Activated CD4-positive, CD25-positive, alpha-beta regulatory T cell (primary cell): ENCODE measurements at places on chromosomes 16 and 17.

DNA sequence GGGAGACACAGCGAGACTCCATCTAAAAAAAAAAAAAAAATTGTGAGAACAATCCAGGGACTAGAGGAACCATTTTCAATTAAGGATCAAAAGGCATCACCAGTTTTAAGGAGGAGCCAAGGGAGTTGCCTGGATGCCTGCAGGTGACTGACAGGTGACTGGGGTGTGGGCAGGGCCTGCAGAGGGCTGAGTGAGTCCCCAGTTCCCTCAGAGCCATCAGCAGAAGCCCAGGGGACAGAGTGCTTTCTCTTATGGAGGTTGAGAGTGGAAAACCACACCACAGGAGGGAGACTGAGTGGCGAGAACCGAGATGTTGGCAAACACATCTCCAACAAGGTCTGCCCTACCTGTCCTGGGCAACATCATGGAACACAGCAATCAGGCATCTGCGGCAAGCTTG lies 27.1 kb upstream of the CREBBP start:
- no peak for DNase-seq

GRCh38 chr16:68436581-68436980 lies 11.7 kb downstream of the SMPD3 start:
- no peak for DNase-seq

DNA sequence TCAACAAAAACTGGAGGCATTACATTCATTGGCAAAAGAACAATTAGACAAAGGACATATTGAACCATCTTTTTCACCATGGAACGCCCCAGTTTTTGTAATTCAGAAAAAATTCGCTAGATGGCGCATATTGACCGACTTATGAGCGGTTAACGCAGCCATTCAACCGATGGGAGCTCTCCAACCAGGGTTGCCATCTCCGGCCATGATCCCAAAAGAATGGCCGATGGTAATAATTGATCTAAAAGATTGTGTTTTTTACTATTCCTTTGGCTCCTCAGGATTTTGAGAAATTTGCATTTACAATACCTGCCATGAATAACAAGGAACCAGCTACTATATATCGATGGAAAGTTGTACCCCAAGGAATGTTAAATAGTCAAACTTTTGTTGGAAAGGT lies 21.4 kb downstream of the ALOX15B start:
- DNase-seq = peak; percentile 16

DNA sequence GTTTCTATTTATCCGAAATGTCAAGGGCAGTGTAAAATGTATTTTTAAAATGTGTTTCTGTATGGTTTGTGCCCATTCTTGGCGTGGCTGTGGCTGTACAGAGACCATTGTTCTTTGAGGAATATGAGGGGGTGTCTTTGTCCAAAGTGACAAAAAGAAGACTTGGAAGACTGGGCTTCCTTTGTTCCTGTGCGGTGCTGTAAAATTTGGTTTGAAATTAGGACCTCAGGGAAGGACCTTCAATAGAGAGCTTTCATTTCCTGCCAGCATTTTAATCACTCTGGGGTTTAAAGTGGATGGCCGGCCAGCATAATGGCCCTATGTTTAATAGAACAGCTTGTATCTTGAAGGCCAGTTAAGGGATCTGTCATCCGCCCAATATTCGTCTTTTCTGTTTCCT lies 190.1 kb upstream of the TBX2 start:
- no peak for DNase-seq

- DNase-seq = no peak
Measured at GRCh38 chr16:24253192-24253591, 2.9 kb upstream of the CACNG3 start.

DNA sequence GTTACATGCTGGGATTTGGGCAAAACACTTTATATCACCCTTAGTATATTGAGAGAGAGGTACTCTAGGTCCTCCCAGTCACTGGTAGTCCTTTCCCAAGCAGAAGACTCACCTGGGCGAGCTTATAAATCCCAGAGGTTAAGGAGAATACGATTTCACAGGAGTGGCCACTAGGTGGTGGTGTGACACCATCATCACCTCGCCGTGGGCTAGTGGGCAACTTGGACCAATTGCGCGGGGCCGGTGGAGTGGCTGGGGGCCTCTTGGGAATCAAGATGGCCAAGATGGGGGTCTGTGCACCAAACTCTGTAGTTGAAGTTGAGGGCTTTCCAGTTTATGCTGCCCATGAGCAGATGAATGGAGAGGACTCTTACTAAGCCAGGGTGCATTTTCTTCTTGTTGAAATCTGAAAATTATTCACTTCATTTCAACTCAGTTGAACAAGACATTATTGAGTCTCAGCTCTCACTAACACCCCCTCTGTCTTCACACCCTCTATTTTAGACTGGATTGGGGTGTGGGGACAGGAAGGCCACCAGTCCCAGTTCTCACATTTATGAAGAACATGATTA lies 38.2 kb upstream of the PIRT start:
- DNase-seq = no peak

DNA sequence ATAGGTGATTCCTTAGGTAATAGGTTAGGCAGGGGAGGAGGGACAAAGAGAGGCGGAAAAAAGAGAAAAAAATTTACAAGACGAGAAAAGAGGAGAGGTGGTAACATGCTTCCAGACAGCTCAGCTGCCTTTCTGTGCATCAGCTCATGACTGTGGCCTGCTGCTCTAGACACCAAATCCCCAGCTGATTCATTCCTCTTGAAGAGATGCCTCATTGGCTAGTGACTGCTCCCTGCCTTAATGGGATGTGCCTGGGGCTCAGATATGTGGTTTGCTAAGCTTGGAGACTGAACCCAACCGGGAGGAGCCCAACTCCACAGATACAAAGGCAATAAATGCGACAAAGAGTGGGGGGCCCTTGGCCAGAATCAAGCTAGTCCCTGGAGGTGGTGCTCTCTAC lies 105.9 kb upstream of the FAM20A start:
- no peak for DNase-seq

DNA sequence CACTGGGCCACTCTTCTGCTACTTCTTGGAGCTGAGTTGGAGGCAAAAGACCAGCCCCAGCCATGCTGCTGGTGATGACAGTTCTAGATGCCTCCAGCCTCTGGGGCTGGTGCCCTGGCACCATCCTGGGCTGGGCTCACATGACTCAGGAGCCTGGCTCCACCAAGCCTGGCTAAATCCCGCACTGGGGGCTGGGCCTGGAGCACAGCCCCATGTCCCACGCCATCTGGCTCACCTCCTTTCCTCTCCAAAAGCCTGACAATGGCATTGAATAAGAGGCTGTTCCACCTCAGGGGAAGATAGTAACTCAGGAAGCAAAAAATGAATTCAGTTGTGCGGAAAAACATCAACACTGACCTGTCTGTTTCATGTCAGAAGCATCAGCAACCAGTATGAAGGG lies 45.1 kb upstream of the MTSS2 start:
- no peak for DNase-seq
